PC-3 (cell line): ENCODE measurements at places on chromosomes 2 and 18.

DNA sequence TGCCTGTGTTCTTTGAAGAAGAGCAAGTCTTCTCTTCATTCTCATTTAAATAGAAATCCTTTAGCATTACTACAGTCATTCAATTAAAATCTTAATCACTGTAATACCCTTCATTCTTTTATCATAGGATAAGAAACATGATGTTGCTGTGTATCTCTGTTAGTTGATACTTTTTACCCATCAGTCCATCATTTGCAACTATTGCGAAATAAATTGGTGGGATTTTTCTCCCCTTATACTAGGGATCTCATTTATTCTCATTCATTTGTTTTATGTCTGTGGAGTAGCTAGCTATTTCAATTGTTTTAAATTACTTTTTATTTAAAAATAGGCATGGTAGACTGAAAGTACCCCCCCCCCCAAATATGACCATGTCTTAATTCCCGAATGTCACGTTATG lies 235.3 kb downstream of the KIAA1328 start:
- no peak for DNase-seq

GRCh38 chr18:13583576-13584550 lies 142.5 kb downstream of the FAM210A start:
- DNase-seq = no peak

- no peak for DNase-seq
Observed at GRCh38 chr18:26460449-26461091, 87.8 kb downstream of the KCTD1 start.

DNA sequence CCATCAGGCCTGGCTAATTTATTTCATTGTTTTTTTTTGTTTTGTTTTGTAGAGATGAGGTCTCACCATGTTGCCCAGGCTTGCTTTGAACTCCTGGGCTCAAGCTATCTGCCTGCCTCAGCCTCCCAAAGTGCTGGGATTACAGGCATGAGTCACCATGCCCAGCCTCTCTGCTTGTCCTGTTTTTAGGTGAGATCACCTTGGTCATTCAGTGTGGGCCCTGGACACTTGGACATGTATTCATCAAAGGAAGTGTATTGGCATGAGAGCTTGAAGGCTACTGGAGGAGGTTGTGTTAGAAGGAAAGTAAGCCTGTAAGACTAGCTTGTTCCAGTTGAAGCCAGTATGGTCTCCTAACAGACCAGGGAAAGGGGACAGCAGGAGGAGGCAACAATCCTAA lies 229.2 kb upstream of the RGPD4 start:
- no peak for DNase-seq

DNA sequence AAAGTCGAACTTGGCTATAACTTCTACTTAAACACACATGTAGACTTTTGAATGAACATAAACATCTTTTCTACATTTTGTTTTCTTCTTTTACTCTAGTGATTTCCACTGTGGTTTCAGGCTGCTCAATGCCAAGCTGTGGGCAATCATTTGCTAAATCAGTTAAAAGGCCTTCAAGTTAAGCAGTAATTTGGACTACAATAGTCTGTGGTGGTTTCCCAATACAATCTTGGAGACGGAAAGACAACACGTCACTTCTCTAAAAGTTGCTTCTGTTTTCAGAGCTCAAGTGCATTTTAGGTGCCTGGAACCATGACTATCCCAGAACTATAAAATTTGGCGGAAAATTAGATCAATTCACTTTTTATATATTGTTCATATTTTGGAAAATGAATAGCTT lies 69.4 kb downstream of the TXNL1 start:
- no peak for DNase-seq

DNA sequence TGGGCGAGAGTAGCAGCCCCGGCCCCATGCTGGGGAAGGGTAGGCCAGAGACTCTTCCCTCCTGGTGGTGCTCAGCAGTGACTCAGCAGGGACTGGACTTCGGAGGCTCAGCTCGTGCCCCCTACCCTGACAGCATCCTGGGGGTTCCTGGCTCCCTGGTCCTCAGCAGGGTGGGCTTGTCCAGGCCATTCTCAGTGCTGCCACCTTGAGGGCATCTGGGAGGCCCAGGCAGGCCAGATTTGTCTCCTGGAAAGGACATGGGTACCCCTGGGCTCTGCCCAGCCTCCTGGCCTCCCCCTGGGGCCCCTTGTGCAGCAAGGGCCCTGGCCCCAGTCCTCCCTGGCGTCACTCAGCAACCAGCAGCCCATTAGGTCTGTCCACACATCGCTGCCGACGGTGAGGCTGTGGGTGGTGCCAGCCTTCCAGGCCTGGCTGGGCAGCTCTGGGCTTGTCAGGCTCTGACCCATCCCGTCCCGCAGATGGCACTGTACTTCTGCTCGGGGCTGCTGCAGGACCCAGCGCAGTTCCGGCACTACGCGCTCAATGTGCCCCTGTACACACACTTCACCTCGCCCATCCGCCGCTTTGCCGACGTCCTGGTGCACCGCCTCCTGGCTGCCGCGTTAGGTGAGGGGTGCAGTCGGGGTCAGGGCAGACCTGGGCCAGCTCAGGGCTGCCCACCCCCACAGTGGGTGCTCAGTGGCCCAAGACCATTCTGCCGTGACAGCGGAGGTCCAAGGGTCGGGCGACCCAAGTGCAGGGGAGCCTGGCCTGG lies 45.0 kb upstream of the ALPP start:
- peak; percentile 21 for DNase-seq

GRCh38 chr2:217289907-217290280 lies 430.0 kb upstream of the TNP1 start:
- peak; percentile 74 for DNase-seq

DNA sequence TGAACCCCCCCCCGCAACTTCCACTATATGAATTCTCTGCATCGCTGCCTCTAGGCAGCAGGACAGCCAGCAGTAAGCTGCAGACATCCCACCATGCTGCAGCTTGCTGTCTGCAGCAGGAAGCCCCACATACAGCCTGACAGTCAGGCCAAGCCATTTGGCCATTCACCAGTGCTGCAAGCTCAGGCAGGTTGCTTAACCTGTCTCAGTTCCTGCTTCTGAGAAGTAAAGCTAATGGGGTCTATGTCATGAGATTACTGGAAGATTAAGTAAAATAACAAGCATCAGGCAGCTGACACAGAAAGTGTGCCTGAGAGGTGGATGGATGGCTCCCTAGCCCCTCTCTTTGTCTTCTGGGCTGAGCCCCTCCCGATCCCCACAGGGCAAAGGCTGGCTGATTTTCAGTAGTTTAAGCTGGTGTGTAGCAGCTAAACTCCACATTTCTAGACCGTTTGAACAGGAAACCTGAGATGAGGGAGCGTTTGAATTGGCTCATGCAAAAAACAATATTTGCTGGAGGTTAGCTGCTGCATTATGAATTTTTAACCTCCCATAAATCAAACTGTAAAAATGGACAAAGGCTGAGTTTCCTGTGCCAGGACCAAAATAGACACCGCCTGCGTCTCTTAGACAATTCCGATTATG lies 193.8 kb upstream of the ARL4C start:
- peak; percentile 67 for DNase-seq

- DNase-seq = no peak
Observed at GRCh38 chr18:34458410-34458977, 233.8 kb upstream of the NOL4 start.

DNA sequence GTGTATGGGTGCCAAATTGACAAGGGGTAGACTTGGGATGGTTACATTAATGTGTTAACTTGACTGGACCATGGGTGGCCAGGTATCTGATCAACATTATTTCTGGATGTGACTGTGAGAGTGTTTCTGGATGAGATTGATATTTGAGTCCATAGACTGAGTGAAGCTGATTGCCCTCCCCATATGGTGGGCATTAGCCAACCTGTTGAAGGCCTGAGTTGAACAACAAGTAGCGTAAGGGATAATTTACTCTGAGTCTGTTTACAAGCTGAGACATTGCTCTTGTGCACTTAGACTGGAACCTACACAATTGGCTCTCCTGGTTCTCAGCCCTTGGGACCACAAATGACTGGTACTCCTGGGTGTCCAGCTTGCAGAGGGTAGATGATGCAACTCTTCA lies 240.1 kb downstream of the ASXL3 start:
- no peak for DNase-seq

DNA sequence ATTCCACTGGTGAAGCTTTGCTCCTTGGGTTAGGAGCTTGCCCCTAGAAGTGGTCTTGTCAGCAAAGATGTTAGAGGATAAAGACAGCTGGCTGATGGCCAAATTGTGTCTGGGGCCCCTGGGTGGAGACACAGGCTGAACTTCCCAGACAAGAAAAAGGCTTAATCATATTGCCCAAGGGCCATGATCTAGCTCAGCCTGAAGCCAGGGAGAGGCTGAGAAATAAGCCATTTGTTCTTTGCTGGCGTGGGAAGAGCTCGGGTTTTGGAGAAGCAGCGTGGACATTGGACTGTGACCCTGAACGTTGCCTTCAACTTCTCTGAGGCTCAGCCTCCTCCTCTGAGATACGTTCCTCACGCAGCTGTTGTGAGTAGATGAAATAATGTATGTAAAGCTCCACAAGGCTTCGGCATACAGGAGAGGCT lies 153.0 kb downstream of the ZFP36L2 start:
- DNase-seq = peak; percentile 95

DNA sequence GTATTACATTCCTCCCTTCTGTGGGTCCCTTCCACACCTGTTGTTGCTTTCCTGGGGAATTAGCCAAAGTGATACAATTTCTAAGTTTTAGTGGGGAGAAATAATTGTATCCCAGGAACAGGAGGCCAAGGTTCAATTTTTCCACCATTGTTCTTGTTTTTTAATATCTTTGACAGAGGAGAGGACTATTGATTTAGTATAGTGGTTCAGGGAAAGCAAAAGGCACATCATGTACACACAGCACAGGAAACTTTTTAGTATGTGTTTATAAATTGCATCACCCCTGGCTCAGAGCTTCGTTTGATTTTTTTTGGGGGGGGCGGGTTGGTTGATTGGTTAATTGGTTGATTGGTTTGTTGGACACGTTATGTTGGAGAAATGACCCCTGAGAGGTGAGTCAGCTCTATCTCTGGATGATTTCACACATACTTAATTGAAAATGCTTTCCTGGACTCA lies 431.6 kb downstream of the PID1 start:
- DNase-seq = no peak

DNA sequence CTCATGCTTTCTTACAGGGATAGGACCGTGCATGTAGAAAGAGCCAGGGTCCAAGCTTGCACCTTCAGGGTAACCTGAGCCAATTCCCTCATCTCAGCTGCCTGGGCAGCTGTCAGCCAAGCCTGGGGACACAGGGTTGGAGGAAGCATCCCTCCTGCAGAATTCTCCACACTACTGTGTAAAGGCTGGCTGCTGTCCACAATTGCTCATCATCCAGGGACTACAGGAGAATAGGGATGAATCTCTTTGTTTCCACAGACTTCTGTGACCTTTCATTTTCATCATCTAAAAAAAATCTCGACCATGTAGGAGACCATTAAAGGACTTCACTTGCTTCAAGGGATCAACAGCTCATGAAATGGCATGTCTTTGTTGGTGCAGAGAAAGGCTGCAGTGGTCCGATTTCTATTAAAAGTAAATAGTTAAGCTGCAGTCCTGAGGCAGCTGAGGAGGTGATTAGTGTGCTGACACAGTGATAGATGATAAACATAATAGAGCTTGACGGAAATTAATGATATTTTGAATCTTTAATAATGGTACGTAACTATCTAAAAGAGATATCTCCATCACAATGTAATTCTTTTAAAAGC lies 74.4 kb upstream of the COPS8 start:
- DNase-seq = no peak

- no peak for DNase-seq
Observed at GRCh38 chr2:232276733-232277313, 101.7 kb upstream of the ALPP start.

DNA sequence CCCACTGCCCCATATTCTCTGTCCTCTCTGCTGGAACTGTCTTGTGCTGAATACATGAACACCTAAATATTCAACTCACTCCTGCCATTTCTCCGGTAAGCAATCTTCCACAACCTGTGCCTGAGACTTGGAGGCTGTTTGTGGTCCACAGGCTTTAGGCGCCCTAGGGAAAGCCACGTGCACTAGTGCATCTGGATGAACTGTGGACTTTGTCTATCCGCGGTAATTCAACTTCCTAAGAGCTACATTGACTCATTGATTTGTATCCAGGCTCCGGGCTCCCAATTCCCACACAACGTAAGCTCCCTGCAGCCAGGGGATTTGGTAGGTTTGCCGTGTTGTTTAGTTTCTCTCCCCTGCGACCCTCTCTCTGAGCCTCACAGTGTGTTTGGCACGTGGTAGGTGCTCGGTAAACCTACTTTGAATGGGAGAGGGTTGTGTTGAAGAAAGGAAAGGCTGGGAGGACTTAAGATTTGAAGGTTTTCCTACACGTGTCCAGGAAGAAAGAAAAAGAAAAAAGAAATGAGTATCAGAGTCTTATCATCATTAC lies 718.2 kb downstream of the DPP10 start:
- DNase-seq = no peak

- no peak for DNase-seq
Observed at GRCh38 chr2:229401171-229401865, 130.2 kb upstream of the PID1 start.

DNA sequence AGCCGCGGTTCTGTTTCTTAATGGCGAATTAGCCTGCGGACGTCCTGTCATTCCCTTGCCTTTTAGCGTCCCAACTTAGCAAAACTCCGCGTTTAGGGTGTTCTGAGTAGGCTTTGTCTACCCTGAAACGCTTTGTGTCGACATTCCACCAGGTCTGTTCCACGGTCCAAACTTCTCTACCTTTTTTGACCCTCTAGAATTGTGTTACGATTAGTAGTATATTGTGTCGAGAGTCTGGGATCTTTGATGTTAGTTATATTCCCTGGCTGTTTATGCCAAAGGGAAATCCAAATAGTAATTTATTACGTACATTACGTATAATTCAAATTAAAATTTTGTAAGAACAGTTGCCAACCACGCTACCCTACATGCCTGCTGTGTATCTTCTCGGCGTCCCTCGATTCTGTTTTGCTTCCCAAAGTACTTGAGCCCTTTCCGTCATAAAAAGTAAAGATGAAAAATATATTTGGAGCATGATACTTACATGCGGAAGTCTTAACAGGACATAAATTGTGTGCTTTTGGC lies 495 bp upstream of the TTC32 start:
- DNase-seq = no peak

DNA sequence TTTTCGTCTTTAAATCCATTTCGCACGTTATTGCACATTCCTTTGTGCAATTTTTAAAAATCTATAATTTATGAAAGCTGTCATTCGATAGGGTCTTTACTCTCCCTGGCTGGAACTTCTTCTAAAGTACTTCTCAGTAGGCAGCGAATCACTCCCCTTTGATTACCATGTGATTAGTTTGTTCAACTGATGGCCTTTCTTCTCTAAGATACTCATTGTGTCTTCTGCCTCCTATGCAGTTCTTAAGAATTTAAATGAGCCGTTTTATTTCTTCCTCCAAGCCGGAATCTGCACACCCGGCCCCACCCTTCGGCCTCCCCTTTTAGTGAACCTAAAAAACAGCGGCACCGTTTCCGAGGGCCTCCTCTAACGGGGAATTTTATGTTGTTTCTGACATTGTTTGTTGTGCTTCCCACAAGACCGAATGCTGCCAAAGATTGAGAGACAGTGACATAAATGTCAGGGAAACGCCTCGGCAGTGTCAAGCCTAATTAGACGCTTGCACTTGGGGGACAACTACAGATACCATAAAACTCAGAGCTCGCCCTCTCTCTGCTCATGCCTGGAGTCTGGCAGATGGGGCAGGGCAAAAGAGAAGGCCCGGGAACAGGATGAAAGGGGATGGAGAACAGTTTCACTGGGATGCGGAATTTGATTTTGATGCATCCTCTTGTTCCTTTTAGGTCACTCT lies 255.3 kb downstream of the BCL11A start:
- DNase-seq = no peak

- DNase-seq = peak; percentile 53
Observed at GRCh38 chr2:168816369-168816768, 13.9 kb downstream of the NOSTRIN start.

GRCh38 chr2:119389615-119390306 lies 23.0 kb downstream of the DBI start:
- peak; percentile 89 for DNase-seq
